Naive thymus-derived CD4-positive, alpha-beta T cell (primary cell): ENCODE measurements at places on chromosomes 3 and 15.

DNA sequence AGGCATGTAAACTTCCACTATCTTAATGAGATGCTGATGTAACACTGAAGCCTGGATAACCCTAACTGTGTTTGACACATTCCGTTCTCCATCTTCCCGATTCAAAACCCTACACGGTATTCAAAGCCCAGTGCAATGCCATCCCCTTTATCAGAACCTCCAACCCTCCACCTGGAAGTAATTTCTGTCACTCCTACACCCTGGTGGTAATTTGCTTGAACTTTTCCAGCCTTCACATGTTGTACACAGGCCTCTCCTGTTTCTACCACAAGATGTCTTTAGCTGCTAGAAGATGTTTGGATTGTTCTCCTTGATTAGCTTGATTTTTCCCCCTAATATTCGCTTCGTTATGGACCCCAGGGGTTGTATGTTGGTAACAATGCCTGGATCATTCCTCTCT, 208.9 kb downstream of the CHST2 start:
- DNase-seq, result no peak
- no peak overlapping the region for H3K4me3 ChIP-seq
- H3K4me1 ChIP-seq, result no peaks in the 10 kb centered on the region
- H3K27ac ChIP-seq, result no peak overlapping the region

- H3K36me3 ChIP-seq, result no peaks in the 10 kb centered on the region
- DNase-seq, result no peak
- H3K27ac ChIP-seq, result no peak overlapping the region
- H3K4me1 ChIP-seq, result peaks cover 5% of the 10 kb centered on the region
- no peaks in the 10 kb centered on the region for H3K27me3 ChIP-seq
Observed at GRCh38 chr3:129621626-129622225, 15.2 kb upstream of the PLXND1 start.

DNA sequence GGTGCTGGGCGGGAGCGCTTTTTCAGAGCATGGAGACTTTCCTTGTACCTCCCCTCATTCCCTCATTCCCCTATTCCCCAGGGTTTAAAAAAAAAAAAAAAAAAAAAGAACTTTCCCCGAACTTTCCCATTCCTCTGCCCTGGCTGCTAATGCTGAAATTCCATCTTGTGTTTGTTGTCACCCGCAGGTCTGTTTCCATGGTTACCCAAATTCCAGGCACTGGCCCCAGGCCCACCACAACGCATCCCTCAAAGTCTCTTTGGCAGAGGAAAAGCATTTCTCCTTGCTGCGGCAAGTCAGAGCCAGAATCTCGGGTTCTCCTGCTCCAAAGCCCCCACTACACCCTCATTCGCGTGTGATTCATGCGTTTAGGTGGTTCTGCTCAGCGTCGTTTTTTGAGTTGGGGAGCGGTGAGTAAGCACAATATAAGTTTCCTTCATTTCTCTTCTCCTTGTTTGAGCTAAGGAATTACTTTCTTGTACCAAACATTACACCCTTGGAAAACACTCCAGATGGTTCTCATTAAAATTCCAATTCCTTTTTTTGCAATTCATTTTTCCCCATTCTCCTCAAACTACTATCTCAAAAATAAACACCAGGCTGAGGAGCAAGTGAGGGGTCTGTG, 21.6 kb downstream of the ANAPC13 start:
- DNase-seq, result no peak
- H3K4me3 ChIP-seq, result no peak overlapping the region
- H3K36me3 ChIP-seq, result no peaks in the 10 kb centered on the region
- H3K4me1 ChIP-seq, result no peaks in the 10 kb centered on the region
- H3K27ac ChIP-seq, result no peak overlapping the region

GRCh38 chr3:16548721-16549120, 35.2 kb upstream of the RFTN1 start:
- H3K4me3 ChIP-seq, result no peak overlapping the region
- H3K36me3 ChIP-seq, result no peaks in the 10 kb centered on the region
- no peak for DNase-seq
- H3K4me1 ChIP-seq, result peaks cover 4% of the 10 kb centered on the region
- H3K27ac ChIP-seq, result no peak overlapping the region

DNA sequence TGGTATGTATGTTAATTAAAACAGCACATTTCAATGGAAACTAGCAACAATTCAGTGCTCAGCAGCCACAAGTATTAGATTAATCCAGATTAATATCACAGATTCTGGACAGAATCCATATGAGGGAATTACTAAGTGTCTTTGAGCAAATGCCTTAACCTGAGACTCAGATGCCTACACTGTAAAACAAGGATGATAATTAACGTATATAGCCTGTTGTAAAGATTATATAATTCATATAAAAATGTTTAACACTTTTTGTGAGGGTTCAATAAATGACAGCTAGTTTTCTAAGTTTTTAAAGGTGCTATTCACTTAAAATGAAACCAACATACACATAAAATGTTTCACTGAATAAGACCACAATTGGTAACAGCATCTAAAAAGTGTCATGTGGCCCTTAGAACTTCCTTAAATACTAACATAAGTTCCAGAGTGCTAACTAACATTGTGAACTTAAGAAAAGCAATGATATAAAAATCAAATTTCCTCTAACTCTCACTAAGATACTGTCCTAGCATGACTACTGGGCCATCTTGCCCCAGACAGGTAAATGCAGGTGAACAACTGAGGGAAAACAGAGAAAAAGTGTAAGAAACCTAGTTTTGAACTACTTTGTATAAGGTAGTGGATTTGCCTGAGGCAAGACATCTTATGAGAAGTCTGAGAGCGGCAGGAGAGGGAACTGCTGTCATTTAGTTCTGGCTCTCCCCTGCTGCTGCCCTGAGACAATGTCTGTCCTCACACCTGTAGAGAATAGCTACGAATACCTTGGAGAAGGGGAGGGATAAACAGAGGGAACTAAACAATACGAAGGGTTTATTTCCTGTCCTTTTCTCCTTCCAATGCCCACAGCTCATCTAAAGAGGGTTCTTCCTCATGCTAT, 151.3 kb downstream of the ADAM10 start:
- DNase-seq, result no peak
- no peak overlapping the region for H3K27ac ChIP-seq
- H3K27me3 ChIP-seq, result no peaks in the 10 kb centered on the region
- H3K36me3 ChIP-seq, result no peaks in the 10 kb centered on the region
- H3K4me1 ChIP-seq, result no peaks in the 10 kb centered on the region
- no peak overlapping the region for H3K4me3 ChIP-seq

DNA sequence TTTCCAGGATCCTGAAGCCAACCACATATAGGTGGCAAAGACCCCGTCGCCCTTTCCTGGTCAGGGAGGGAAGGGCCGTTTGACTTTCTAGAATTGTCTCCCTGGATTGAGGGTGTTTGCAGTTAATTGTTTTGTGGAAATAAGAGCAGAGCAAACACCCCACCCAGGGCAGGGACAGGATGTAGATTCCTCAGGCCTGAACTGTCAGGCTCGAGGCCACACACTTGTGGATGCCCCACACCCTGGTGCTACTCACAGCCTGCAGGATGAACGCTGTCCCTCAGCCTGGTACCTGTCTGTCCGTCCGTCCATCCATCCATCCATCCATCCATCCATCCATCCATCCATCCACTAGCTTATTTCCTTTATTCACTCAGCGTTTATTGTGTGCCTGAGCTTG, 29.9 kb upstream of the FLNB start:
- DNase-seq, result no peak
- H3K4me3 ChIP-seq, result no peak overlapping the region

DNA sequence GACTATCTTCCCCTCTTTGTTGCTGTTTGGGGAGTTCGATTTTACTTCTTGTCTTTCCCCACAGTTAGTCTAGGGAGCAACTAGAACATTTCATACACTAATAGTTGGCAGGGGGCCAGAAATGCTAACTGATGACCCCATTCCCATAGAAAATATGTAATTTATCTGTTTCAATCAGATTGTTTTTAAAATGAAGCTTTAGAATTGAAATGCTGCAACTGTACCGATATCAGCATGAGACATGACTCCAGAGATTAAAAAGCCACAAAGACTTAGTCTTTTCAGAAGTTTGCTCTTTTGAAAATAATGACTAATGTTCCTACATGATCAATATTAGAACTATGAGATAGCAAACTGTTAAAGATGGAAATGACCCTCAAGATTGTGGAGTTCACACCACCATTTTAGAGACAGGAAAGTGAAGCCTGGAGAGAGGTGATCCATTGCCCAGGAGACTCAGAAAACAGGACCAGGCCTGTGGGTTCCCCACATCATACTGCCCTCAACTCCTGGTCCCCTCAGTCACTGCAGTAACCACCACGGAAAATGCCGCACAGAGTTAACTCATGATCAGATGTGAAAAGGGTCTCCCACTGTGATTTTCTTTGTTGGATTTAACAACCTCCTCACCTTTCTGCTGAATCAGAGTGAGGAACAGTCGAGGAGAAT, 130.3 kb downstream of the CHDH start:
- no peaks in the 10 kb centered on the region for H3K36me3 ChIP-seq
- DNase-seq, result no peak
- H3K4me3 ChIP-seq, result no peak overlapping the region

DNA sequence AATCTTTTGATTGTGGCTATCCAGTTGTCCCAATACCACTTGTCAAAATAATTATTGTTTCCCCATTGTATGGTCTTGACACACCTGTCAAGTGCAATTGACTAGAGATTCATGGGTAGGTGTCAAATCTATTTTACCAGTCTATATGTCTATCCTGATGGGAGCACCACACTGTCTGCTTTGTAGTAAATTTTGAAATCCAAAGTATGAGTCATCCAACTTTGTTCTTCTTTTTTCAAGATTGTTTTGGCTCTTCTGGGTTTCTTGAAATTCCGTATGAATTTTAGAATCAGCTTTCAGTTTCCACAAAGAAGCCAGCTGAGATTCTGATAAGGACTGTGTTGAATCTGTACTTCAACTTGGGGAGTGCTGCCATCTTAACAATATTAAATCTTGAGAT, 71.9 kb downstream of the CSNK1G1 start:
- H3K4me1 ChIP-seq, result no peaks in the 10 kb centered on the region
- H3K27ac ChIP-seq, result no peak overlapping the region
- no peak overlapping the region for H3K4me3 ChIP-seq
- no peaks in the 10 kb centered on the region for H3K27me3 ChIP-seq
- no peak for DNase-seq
